ENCODE measurements at places on chromosomes 3 and 15.

DNA sequence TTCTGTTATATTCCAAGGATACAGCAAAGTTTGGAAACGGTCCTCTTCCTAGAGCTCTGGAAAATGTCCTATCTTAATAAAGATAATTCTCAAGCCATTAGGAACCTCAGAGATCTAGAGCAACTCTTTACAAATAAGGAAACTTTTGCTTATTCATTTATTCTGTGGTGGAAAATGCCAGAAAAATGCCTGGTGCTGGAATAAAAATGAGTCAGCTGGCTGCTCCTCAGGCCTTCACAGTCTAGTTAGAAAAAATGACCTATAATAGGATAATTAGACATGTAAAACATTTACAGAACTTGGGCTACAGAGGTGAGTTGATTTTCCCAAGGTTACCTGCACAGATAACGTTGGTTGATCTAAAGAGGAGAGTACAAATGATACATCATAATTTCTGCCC, 372.5 kb downstream of the NLGN1 start:
- DNase-seq = peak; percentile 41

DNA sequence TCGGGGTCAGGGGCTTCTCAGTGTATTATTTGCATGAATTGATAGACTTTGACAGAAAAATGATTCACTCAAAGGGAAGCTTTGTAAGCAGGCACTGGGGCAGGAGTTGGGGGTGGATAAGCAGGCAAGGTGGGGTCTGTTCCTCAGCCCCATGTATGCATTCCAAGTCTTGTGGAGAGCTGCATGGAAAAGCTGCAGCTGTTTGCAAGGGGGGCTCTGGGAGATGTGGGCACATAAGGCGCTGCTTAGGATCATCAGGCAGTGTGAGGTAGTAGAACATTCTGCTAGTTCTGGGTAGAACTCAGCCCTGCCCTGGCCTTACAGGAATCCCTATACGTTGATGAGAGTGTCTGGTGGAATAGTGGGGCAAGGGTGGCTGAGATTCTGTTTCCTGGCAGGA, 154.2 kb upstream of the LRIG1 start:
- no peak for DNase-seq

- DNase-seq = no peak
Observed at GRCh38 chr3:188253800-188254452, 100.0 kb downstream of the LPP start.

GRCh38 chr3:189049458-189050236, 122.1 kb upstream of the TPRG1 start:
- DNase-seq = no peak

- DNase-seq = no peak
Observed at GRCh38 chr3:30520699-30521098, 85.7 kb upstream of the TGFBR2 start.

DNA sequence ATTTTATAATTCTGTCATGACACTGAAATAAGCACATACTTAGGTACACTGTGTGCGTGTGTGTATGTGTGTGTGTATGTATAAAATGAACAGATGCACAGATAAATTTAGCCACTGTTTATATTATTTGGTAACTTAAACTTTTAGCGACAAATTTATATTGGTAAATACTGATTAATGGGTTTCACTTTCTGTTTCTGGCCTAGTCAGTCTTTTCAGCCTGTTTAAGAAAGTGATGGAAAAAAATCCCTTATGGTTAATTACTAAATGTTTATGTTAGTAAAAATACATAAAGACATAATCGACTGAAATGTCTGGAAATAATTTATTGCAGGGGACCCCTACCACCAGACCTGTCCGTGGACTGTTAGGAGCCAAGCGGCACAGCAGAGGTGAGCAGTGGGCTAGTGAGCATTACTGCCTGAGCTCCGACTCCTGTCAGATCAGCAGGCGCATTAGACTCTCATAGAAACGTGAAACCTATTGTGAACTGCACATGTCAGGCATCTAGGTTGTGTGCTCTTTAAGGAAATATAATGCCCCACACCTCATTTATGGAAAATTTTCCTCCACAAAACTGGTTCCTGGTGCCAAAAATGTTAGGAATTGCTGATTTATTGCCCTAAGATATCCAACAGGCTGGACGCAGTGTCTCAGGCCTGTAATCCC, 717.4 kb downstream of the SI start:
- DNase-seq = no peak

GRCh38 chr3:81592101-81592500, 169.3 kb downstream of the GBE1 start:
- DNase-seq = peak; percentile 38

DNA sequence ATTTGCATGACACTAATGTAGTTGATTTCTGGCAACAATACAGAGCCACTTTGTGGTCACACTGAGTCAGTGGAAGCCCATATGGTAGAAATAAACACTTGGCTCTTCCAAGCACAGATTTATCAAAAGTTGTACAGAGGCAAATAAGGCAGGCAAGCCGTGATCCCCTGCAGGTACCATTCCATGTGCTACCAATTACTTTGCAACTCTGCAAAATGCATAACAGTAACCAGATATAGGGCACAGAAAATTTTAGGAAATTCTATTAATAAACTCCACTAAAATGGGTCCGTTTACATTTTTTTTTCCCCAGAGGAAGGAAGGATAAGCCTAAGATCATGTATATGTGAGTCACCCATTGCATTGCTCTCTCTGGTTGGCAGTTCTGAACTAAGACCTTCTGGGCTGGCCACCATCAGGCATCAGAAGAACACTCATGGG, 103.1 kb upstream of the PTX3 start:
- DNase-seq = peak; percentile 96

GRCh38 chr15:84681831-84682230, 23.8 kb upstream of the NMB start:
- DNase-seq = no peak

DNA sequence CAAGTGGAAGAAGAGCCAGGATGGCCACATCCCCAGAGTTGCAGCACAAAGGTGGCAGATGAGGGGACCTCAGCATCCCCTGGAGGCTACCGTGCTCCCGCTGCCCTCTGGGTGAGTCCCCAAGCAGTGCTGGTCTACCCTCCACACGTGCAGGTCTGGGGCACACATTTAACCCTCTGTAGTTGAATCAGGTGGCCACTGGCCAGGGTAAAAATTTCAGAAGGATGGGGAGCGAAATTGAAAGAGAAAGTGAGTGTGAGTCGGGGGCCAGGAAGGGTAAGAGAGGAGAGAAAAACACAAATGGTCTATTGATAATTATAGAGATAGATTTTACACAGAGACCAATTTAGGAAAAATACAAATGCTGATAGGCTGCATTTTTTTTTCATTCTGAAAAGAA, 139.5 kb upstream of the EIF1B start:
- no peak for DNase-seq

DNA sequence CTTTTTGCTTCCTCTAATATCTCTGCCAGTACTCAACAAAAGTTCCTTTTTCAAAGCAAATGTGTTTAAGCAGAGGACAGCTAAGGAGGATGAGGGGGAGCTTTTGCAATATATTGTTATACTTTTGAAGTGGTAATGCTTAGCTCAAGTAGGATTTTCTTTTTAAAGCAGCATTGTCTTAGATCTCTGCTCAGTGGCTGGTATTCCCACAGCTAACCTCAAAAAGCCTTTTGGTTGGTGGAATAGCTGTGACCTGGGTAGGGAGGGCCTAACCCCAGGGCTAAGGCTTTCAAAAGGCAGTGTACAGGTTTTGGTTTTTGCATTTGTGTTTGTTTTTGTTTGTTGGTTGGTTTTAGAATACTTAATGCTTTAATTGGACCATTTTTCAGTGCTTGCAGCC, 76.1 kb downstream of the UBP1 start:
- DNase-seq = no peak

DNA sequence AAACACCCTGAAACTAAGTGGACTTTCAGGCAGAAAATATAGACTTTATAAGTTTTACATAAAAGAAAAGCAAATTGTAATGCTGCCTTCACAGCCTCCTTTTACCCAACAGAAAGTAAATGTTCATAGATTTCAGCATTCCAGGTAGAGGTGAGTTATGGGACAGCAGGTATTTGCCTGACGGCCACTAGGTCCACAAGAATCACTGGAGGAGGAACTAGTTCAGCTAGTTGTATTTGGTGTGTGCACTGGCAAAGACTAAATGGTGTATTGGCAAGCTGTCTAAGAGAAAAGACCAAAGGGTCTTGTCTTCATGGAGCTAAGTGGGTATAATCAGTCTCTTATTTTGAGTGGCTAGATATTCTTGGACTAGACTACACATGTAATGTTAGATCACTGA, 34.2 kb downstream of the ZNF654 start:
- DNase-seq = no peak

DNA sequence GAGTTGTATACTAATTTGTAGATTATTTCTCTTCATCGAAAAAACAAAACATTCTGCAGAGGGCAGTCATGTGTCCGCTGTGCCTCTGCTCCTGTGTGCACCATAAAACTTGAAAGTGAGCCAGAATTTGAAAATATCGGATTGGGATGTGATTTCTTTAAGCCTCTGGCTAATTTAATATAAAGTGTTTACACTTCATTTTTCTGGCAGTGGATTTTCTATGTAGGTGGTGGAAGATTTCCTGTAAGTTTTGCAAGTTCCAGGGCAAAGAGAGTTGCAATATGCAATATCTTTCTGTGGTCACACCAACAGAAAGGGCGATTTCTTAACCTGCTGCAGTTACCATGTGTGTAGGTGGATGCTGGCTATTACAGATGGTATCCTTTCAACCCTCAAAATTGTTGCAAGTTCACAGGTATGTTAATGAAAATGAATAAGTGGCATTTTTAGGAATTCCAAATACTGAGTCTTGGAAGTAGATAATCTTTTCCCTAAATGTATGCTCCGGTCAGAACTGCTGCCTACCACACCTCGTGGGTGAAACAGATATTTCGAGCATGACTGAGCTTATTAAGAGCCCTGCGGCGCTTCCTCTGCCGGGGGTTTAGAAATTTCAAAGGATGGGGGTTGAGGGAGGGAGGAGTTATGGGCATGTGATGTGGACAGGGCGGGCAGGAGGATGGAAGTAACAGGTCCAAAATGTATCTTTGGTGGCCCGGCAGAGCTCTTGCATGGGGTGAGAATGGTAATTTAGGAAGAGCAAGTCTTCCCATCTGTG, 134.0 kb downstream of the PGPEP1L start:
- peak; percentile 90 for DNase-seq

DNA sequence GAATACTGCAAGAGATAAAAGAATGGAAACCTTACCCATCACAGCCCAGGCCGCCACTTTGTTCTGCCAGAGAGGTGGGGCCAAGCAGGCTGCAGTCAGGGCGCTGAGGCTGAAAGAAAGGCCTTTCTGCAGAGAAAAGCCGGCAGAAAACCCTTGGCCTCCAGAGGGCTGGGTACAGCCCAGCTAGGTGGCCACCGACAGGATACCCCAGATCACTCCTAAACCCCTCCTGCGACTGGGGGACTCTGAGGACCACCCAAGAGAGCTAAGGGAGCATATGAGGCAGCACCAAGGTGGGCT, 69.3 kb downstream of the SMAD6 start:
- DNase-seq = no peak

DNA sequence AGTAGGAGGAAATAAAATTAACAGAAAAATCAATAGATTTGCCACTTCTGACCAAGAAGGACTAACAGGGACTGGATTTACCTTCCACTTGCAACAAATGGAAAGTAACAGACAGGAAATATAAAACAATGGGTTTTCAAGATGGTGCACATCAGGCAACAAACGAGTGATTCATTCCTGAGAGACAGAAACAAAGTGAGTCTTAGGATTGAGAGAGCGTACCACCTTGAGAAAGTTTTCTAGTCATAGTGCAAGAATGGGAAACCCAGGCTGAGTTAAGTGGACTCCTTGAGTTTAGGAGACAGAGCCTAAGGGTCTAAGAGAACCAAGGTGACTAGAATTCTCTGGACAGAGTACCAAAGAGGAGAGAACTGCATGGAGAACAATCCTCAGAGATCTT, 101.7 kb downstream of the PPP2R3A start:
- no peak for DNase-seq

DNA sequence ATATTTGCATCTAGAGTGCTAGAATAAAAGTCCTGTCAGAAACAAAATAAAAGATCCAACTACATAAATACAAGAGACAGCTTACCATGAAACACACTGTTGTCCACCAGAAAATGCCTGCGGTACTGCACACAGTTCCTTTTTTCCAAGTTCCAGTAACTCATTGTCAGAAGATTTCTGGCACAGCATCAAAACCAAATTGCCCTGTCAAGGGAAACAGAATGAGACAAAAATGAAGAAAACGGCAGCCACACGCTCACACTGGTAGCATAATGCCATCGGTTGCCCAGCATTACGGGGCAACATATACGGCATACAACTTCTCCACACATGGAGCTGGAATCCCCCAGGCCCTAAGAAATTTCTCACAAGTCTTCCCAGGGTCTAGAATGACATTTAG, 40.8 kb downstream of the PLCH1 start:
- DNase-seq = no peak

GRCh38 chr3:159844801-159845261, 143.8 kb upstream of the IL12A start:
- DNase-seq = no peak

DNA sequence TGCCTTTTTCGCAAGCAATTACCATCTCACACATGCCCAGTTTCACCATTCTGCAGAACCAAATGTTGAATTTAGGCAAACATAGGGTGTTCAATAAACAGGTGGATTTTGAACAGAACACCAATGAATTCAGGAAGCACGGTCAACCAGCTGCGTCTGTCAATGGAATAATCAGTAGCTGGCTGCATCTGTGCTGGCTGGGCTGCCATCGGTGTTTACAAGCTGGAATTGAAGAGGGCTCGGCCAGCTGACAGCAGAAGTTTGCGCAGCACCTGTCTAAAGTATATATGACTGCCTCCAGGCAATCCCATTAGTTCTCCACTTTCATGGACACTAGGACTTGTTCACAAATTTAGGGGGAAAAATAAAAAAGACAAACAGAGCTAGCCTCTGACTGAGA, 996.4 kb upstream of the CFAP20DC start:
- no peak for DNase-seq

DNA sequence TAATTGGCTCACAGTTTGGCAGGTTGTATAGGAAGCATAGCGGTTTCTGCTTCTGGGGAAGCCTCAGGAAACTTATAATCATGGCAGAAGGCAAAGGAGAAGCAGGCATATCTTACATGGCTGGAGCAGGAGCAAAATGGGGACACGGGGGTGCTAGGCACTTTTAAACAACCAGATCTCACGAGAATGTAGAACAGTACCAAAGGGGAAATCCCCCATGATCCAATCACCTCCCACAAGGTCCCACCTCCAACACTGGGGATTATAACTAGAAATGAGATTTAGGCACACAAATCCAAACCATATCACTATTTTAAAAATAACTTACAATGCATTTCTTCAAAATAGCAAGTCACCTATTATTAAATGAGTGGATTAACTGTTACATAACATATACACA, 47.1 kb upstream of the ANKRD28 start:
- DNase-seq = no peak
